ENCODE measurements at places on chromosomes 7 and 10.

DNA sequence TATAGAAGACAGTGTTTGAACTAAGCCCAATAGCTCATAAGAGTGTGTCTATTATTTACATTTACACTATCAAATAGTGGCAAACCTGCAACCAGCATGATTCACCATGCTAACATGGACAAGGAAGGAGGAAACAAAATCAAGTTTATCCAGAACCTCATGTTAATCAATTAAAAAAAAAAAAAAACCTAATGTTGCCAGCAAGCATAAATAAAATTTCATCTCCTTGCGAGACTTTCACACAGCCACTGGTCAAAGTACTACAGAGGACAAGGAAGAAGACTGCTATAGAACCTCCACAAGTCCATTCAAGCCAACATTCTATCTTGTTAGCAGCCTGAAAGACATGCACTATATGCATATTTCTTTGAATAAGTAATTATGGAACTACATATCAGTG lies 9.7 kb downstream of the TM9SF3 start:
- no peak for DNase-seq

- DNase-seq, result no peak
These were observed 79.2 kb downstream of the CAMK1D start for GRCh38 chr10:12428447-12429135.

- DNase-seq, result no peak
These were observed 7.8 kb upstream of the SLF2 start for GRCh38 chr10:100904917-100905316.

DNA sequence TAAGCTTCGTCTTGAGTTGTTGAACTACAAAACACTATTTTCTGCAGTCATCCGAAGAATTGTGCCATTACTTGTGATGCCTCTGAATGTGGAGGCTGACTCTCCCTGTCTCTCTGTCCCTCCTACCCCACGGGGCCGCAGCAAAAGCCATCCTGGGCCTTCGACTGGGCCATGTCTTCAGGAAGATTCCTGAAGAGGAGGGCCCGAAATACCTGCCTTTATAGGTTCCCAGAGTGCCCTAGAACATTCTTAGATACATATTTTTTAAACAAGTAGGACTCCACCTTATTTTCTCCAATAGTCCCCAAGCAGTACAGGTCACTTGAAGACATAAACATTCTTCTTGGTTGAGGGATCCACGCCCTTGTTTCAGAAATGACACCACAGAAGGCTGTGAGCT lies 8.1 kb downstream of the IGFBP3 start:
- no peak for DNase-seq

GRCh38 chr7:55420530-55420929 lies 55.4 kb downstream of the LANCL2 start:
- DNase-seq, result no peak

- no peak for DNase-seq
These were observed 41.4 kb upstream of the PNLIPRP3 start for GRCh38 chr10:116385994-116386809.

GRCh38 chr7:112192236-112193154 lies 13.7 kb downstream of the DOCK4 start:
- no peak for DNase-seq
